Naive thymus-derived CD4-positive, alpha-beta T cell (primary cell): ENCODE measurements at places on chromosomes 5 and 9. TPM values are rescaled to one million over a fixed set of nuclear protein-coding genes. Genes with fewer than 3 reads are reported as not detected.

GRCh38 chr9:121345070-121345469 lies 25.0 kb downstream of the STOM start:
- no peaks in the 10 kb centered on the region for H3K27me3 ChIP-seq
- H3K4me1 ChIP-seq = no peaks in the 10 kb centered on the region
- H3K27ac ChIP-seq = no peak overlapping the region
- no peak overlapping the region for H3K4me3 ChIP-seq
- no peak for DNase-seq
- peaks cover 30% of the 10 kb centered on the region for H3K36me3 ChIP-seq

The WWC1 gene
- total RNA-seq = 1.4 TPM

The FBXL7 gene
- total RNA-seq = not detected

The DROSHA gene
- 61.8 TPM for total RNA-seq

- H3K27me3 ChIP-seq = no peaks in the 10 kb centered on the region
- no peak overlapping the region for H3K27ac ChIP-seq
- no peak overlapping the region for H3K4me3 ChIP-seq
- no peaks in the 10 kb centered on the region for H3K4me1 ChIP-seq
- DNase-seq = no peak
Measured at GRCh38 chr9:103225702-103226646, 230.8 kb downstream of the CYLC2 start.

The LCN6 gene
- not detected for total RNA-seq

DNA sequence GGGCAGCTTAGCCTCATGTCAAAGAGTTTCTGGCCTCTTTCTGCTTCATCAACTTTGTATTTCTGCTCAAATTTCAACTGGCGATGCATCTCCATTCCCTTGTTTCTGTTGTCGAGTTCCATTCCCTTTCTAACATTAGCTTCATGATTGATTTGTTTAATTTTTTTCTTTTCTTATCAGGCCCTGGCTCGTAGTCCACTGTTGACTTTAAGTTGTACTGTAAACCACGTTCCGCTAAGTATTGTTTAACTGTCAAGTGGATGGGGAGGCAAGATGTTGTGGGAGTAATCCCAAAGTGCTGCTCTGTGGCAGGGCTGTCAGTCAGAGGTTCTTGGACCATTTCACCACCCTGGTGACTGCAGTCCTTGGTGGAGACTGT lies 309.1 kb downstream of the PSAT1 start:
- H3K27ac ChIP-seq = no peak overlapping the region
- H3K27me3 ChIP-seq = no peaks in the 10 kb centered on the region
- H3K36me3 ChIP-seq = no peaks in the 10 kb centered on the region

The PCAT7 gene
- not detected for total RNA-seq

DNA sequence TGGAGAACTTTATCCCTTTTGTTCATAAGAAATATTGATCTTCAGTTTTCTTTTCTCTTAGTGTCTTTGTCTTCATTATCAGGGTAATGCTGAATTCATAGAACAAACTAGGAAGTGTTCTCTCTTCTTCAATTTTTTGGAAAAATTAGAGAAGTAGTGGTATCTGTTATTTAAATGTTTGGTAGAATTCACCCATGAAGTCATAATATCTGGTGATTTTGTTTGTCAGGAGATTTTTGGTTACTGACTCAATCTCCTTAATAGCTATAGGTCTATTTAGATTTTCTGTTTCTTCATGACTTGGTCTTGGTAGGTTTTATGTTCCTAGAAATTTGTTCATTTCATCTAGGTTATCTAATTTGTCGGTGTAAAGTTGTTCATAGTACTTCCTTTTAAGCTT lies 45.4 kb upstream of the STARD4 start:
- H3K27ac ChIP-seq = no peak overlapping the region
- H3K4me3 ChIP-seq = no peak overlapping the region
- H3K36me3 ChIP-seq = no peaks in the 10 kb centered on the region
- DNase-seq = no peak
- no peaks in the 10 kb centered on the region for H3K4me1 ChIP-seq

DNA sequence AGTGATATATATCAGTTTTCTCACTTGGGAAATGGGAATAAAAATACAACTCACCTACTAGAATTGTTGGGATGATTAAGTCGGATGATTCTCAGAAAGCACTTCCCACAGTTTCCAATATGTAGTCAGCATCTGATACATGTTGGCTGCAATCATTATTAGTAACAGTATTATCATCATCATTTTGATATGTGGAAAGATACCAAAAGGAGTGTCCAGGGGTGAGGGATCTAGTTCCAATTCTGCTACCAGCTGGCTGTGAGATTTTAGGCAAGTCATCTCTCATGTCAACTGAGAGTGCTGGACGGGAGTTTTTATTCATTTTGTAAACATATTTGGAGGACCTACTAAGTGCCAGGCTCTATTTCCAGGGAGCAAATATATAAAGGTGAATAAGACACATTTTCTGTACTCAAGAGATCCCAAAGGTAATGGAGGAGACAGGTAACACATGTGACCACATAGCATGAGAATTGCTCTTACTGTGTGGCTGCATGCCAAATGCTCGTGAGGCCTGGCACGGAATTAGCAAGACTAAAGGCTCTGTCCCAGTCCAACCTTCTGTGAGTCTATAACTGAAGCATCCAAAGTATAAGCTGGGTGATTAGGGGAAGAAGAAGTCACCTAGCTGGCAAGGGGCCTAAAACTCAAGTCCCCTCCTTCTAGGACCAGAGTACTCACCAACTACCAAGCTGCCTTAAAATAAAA lies 83.0 kb downstream of the GRIA1 start:
- no peaks in the 10 kb centered on the region for H3K4me1 ChIP-seq
- no peak overlapping the region for H3K4me3 ChIP-seq
- H3K36me3 ChIP-seq = no peaks in the 10 kb centered on the region
- no peak overlapping the region for H3K27ac ChIP-seq
- no peak for DNase-seq

DNA sequence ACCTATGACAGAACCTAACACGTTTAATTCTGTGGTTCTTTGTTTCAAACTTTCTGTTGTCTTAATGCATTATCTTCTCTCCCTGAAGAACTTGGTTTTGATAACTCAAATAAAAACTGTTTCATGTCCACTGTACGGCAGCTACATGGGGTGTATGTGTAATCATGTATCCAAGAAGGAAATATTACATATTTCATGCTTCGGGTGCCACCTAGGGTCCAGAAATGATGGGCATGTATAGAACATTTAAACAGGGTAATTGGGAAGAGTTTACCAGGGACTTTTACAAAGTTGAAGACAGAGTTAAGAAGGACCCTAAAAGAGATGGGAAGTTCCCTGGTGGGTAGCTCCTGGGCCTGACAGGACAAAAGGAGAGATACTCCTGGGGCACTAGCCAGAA lies 291.3 kb downstream of the FBXL7 start:
- no peaks in the 10 kb centered on the region for H3K36me3 ChIP-seq
- no peaks in the 10 kb centered on the region for H3K27me3 ChIP-seq

DNA sequence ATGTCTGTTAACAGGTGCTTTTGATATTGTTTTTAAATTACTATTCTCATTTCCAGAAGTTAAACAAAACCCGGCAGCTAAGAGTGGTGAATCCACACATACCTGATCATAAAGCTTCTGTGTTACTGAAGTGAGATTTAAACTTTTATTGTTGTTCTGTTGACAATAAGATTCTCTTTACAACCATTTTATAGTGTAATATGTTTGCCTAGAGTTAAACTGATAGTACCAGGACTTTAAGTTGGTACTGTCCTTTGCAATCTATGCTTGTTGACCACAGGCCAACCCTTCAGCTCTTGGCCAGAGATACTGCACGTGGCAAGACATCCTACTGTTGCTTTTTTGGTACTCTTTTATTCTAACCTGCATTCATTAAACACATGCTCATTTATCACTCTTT lies 806.2 kb downstream of the MTRR start:
- DNase-seq = no peak
- no peaks in the 10 kb centered on the region for H3K4me1 ChIP-seq
- H3K27me3 ChIP-seq = no peaks in the 10 kb centered on the region

The ARHGEF37 gene
- total RNA-seq = 0.88 TPM

DNA sequence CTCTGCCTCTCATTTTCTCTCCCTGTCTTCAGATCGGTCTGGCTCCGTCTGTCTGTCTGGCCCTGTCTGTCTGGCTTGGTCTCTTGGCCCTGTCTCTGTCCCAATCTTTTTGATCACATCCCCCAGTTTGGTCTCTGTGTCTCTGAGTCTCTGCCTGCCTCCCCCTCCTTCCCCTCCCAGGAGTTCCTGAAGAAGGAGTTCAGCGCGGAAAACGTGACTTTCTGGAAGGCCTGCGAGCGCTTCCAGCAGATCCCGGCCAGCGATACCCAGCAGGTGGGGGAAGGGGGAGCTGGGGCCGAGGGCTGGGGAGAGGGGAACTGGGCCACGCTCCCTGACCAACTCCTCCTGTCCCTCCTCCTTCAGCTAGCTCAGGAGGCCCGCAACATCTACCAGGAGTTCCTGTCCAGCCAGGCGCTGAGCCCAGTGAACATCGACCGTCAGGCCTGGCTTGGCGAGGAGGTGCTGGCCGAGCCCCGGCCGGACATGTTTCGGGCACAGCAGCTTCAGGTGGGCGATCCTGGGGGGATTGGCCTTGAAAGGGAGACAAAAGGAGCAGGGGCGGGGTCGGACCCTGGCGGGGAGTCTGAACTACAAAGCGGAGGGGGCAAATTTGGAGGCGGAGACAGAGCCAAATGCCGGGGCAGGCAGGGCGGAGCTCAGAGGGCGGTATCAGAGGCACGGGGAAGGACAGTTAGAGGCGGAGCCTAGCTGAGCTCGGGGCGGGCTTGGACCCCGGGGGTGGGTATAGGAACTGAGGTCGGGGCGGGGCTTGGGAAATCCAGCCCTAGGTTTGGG lies 9.0 kb downstream of the RGS14 start:
- peak overlapping the region; percentile 56 for H3K27ac ChIP-seq
- no peak overlapping the region for H3K4me3 ChIP-seq
- no peaks in the 10 kb centered on the region for H3K27me3 ChIP-seq
- H3K4me1 ChIP-seq = peaks cover 65% of the 10 kb centered on the region
- peaks cover 21% of the 10 kb centered on the region for H3K36me3 ChIP-seq

DNA sequence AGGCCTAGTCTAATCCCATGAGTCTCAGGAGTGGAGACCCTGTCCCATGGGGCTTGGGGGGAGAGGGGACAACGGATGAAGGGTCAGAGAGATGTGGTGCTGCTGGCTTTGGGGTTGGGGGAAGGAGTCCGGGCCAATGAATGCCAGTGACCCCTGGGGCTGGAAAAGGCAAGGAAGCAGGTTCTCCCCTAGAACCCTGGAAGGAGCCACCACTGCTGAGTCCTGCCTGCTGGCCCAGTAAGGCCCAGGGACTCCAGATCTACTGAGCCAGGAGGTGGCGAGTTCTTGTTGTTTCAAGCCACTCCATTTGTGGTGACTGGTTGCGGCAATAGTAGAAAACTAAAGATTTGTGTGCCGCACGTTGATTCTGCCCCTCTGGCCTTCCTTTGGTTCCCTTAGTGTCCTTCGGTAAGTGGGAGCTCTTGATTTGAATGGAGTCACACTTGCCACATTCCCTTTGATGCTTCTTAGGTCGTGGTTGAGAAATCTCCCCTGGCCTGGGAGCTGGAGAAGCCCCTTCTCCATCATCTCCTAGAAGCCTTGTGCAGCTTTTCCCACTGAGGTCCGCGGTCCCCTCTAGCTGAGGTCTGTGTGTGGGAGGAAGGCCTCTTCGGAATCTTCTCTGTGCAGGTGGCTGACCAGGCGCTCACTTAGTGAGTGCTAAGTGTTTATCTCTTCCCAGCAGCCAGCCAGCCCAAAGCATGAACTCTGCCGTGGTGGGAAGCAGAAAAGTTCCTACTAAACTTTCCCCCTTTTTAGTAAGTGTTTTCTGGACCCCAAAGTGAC lies 9.0 kb downstream of the FCN1 start:
- DNase-seq = no peak
- H3K36me3 ChIP-seq = no peaks in the 10 kb centered on the region
- H3K4me3 ChIP-seq = no peak overlapping the region
- H3K27ac ChIP-seq = no peak overlapping the region

GRCh38 chr5:107032629-107033028 lies 638.1 kb downstream of the EFNA5 start:
- H3K36me3 ChIP-seq = no peaks in the 10 kb centered on the region
- no peak overlapping the region for H3K27ac ChIP-seq
- no peaks in the 10 kb centered on the region for H3K27me3 ChIP-seq
- DNase-seq = no peak

DNA sequence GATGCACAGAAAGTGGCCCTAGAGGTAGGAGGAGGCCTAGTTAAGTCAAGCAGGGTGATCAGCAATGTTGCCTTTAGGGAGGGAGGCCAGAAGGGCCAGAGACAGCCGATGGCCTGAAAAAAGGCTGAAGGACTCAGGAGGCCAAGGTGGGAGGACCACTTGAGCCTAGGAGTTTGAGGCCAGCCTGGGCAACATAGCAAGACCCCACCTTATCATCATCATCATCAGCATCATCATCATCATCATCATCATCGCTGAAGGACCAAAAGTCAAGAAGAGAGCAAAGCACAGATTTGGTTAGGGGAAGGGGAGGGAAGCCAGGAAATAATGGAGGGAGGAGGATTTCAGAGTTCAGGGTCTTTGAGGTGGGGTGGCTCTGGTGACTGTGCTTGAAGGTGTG lies 74.3 kb downstream of the RALGPS1 start:
- H3K36me3 ChIP-seq = no peaks in the 10 kb centered on the region
- DNase-seq = no peak
- H3K27ac ChIP-seq = no peak overlapping the region
- H3K4me1 ChIP-seq = peaks cover 45% of the 10 kb centered on the region
- H3K27me3 ChIP-seq = peaks cover 19% of the 10 kb centered on the region

- H3K27me3 ChIP-seq = no peaks in the 10 kb centered on the region
- H3K36me3 ChIP-seq = no peaks in the 10 kb centered on the region
- DNase-seq = no peak
- no peaks in the 10 kb centered on the region for H3K4me1 ChIP-seq
- H3K4me3 ChIP-seq = no peak overlapping the region
- H3K27ac ChIP-seq = no peak overlapping the region
Measured at GRCh38 chr5:109318455-109319108, 91.2 kb downstream of the PJA2 start.

- no peaks in the 10 kb centered on the region for H3K4me1 ChIP-seq
- H3K36me3 ChIP-seq = no peaks in the 10 kb centered on the region
Measured at GRCh38 chr5:17252543-17252942, 35.1 kb downstream of the BASP1 start.

DNA sequence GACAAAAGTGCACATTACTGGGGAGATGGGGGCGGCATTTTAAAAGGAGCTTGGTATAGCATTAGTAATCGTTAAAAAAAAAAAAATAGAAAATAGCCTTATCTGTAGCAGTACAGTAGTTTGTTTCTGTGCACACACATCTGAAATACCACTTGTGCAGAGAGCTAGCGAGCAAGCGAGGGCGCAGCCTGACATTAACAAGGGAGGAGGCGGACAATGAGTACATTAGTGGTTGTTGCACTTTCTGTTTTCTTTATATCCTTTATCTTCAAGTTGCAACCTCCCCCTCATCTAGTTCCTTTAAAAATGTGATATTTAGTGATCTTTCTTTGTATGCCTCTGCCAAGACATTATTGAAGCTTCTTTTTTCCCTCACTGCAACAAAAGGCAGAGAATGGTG lies 880 bp upstream of the PTPDC1 start:
- no peak for DNase-seq
- H3K27ac ChIP-seq = no peak overlapping the region
- no peaks in the 10 kb centered on the region for H3K4me1 ChIP-seq
- H3K4me3 ChIP-seq = no peak overlapping the region

The SMIM32 gene
- total RNA-seq = not detected

GRCh38 chr9:127634021-127634420 lies 21.9 kb downstream of the STXBP1 start:
- DNase-seq = no peak
- H3K27ac ChIP-seq = no peak overlapping the region
- H3K4me3 ChIP-seq = no peak overlapping the region
- H3K36me3 ChIP-seq = no peaks in the 10 kb centered on the region

- H3K27ac ChIP-seq = no peak overlapping the region
- H3K27me3 ChIP-seq = peaks cover 4% of the 10 kb centered on the region
- no peak for DNase-seq
- H3K36me3 ChIP-seq = no peaks in the 10 kb centered on the region
- H3K4me1 ChIP-seq = no peaks in the 10 kb centered on the region
- no peak overlapping the region for H3K4me3 ChIP-seq
Measured at GRCh38 chr5:38905516-38905915, 59.7 kb downstream of the OSMR start.
